HS-27A (cell line): ENCODE measurements at places on chromosomes 3 and 15.

DNA sequence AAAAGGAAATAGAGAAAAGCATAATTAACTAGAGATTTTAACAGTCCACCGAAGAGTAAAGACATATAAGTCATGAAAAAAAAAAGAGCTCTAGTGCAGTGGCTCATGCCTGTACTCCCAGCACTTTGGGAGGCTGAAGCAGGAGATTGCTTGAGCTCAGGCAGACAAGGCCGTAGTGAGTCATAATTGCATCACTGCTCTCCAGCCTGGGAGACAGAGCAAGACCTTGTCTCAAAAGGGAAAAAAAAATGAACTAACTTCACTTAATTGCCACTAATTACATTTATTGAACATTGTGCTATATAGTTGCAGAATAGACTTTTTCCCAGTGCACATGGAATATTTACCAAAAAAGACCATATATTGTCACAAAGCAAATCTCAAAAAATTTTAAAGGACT lies 221.8 kb downstream of the CBLB start:
- DNase-seq = peak; percentile 71

GRCh38 chr15:39657668-39658067 lies 76.8 kb downstream of the THBS1 start:
- peak; percentile 79 for DNase-seq

GRCh38 chr3:133943639-133944141 lies 48.0 kb upstream of the RAB6B start:
- DNase-seq = peak; percentile 82

DNA sequence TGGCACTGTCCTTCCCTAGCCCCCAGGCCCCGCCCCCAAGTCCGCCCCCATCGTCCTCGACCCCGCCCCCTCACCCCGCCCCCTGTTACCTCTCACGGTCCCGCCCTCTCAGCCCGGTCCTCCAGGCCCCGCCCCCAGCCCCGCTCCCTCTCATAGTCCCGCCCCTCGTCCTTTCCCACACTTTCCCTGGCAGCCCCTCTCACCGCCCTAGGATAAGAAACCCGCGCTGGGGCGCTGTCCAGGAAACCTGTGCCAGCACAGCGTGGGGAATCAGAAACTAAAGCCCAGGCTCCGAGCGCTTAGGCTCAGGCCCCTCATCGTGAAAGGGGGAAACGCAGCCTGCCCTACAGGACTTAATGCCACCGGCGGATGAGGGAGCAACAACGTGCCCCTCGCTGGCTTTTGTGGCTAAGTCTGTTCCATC lies 20.9 kb downstream of the TRPM1 start:
- DNase-seq = no peak

GRCh38 chr3:140163159-140163763 lies 228.3 kb downstream of the CLSTN2 start:
- DNase-seq = no peak

GRCh38 chr3:119194237-119195150 lies 21.1 kb downstream of the UPK1B start:
- DNase-seq = no peak

DNA sequence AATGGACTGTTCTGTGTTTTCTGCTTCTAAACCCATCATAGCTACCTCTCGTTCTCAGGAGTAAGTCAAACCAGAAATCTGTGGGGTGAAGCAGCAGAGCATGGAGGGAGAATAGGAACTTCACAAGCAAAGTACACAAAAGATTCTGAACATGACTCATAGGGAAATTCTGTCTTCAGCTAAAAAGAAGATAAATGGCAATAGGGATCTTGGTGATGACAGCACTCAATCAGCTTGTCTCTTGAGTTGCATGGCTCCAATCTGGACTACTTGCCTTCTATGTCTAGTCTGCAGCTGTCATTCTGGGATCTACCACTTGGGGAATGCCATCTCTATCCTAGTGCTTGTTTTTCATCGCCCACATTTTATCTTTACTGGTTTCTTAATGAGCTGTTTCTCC lies 13.5 kb upstream of the GRAMD1C start:
- no peak for DNase-seq

GRCh38 chr3:69888040-69888942 lies 111.2 kb upstream of the SAMMSON start:
- DNase-seq = no peak

DNA sequence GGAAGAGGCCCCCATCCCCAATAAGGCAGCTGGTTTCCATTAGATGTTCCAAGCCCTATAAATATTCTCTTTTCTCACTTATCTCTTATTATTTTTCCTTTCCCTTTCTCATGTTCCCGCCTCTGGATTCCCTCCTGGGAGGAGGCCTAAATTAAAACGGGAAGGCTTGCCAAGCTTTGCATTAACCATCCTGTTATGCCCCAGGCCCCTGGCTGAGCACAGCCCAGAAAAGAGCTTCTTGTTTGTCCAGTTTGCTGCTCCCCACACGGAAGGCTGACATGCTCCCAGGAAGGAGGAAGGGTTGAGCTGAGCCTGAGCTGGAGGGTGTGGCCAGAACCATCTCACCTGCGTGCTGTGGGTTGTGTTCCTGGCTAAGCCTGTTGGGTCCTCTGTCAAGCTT lies 63.1 kb upstream of the BOC start:
- DNase-seq = no peak

- no peak for DNase-seq
Measured at GRCh38 chr3:132641837-132642538, 17.6 kb downstream of the ACAD11 start.

DNA sequence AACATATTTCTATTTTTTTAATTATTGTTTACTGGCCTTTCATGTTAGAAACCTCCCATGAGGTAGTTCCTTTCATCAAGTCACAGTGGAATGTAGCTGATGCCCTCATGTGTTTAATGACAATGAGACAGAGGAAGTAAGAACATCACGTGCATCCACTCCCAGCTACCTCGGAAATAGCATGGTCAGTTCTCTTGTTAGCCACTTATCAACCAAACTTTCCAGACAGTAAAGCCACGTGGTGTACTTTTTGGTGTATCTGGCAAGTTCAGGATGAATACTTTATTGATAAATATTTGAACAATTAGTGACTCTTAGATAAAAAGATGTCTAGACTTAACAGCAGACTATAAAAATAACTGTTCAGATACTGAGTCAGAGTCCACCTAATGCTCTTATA lies 781.7 kb downstream of the MECOM start:
- no peak for DNase-seq

DNA sequence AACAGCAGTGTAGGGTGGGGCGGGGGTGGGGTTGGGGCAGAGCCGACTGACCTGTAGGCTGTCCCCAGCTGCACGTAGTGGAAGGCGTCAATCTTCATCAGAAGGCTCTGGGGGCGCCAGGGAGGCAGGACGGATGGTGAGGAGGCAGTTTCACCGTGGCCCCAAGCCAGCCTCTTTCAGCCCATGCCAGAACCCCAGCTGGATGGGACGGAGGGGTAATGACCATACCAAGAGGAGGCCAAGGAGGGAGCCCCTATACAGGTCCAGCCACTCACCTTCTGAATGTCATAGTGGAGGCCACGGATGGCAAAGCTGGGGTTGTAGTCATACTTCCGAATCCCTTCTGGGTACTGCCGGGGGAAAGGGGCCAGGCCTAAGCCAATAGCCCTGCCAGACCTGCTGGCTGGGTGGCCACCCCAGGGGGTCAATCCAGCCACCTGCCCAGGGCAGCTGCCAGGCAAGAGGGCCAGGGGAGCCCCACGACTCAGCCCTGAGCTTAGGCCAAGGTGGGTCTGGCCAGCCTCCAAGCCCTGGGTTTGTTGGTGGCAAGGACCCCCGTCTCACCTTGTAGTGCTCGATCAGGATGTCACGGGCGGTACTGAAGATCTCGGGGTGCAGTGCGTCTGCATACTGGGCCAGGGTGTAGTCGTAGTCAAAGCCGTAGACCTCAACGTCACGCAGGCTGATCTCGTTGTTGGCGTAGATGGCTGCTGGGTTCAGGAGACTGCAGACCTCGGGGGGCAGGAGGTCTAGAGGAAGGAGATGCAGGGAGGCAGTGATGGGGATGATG lies 4.9 kb downstream of the NT5DC2 start:
- DNase-seq = no peak

GRCh38 chr15:72340366-72340765 lies 20.4 kb upstream of the CELF6 start:
- no peak for DNase-seq

DNA sequence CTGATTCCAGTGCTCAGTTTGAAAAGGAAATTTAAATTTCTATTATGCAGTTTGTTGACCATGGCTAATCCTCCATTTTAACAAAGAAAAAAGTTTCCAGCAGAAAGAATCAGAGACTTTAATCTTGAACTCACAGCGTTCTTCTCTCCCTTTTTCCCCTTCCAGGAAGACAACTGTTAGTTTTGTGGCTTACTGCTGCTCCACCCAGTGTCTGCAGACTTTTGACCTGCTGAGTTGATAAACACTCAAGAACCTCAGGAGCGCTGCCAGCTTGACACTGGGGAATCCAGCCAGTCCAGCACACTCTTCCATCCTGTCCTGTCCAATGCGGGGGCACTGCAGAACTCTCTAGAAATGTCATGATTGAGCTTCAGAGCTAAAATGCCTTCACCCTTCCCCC lies 134.6 kb downstream of the LRRC28 start:
- no peak for DNase-seq

DNA sequence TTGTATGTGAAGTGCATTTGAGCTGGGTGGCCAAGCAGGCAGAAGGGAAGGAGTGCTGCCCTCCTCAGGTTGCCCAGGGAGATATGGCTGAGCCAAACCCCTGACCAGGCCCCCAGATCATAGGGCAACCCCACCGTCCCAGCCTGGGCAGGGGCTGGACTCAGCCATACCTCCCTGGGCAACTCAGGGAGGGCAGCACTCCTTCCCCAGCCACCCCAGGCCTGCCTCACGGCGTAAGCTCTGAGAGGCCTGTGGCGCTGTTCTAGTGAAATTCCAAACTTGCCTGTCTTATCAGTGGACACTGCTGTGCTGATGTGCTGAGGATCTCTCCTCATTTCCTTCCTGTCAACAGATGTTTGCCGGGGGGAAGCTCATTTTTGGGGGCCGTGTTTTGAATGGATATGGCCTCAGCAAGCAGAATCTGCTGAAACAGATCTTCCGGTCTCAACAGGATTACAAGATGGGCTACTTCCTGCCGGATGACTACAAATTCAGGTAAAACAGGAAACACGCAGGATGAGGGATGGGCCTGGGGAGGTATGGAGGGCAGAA lies 57.6 kb upstream of the FGD5 start:
- DNase-seq = no peak

DNA sequence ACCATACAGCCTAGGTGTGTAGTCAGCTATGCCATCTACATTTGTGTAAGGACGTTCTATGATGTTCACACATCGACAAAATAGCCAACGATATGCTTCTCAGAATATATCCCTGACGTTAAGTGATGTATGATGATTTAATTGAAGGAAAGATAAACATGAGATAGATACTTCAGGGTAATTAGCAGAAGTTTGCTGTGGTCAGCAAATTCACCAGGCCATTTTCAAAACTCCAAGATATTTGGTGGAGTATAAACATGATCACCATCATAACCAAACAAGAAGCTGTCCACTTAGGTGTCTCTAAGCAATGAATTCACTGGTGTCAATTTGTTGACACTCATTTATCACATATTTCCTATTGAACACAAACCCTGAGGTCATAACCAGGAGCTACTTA lies 885.6 kb upstream of the NR2F2 start:
- DNase-seq = no peak

GRCh38 chr3:188185717-188186251 lies 31.8 kb downstream of the LPP start:
- no peak for DNase-seq

- DNase-seq = no peak
Measured at GRCh38 chr15:64089543-64090280, 3.9 kb downstream of the CIAO2A start.

- no peak for DNase-seq
Measured at GRCh38 chr3:189826566-189826965, 195.4 kb downstream of the TP63 start.

- DNase-seq = no peak
Measured at GRCh38 chr3:50015918-50016317, 72.8 kb upstream of the RBM5 start.

- DNase-seq = no peak
Measured at GRCh38 chr15:59456114-59456513, 18.1 kb downstream of the FAM81A start.

- no peak for DNase-seq
Measured at GRCh38 chr3:14131134-14131533, 6.3 kb downstream of the TMEM43 start.

GRCh38 chr3:146896711-146897110 lies 291.6 kb upstream of the PLSCR5 start:
- no peak for DNase-seq

GRCh38 chr3:152097120-152097519 lies 171.6 kb upstream of the MBNL1 start:
- no peak for DNase-seq

DNA sequence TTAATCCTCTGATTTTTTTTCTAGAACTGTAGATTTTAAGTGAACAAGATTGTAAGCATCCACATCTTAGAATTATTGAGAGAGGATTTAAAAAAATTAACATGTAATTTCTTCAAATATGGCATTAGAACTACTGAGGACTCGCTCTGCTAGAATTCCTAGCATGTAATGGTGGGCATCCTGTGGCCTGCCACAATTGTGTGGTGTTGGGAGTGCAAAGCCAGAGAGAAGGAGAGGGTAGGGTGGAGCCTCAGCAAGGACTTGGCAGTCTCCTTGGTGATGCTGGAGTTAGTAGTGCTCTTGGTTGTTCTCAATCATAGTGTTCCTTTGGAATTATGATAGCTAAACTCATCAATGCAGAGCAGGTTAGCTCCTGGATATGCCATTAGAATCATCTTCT lies 443.9 kb upstream of the TBL1XR1 start:
- no peak for DNase-seq

- DNase-seq = no peak
Measured at GRCh38 chr3:157166115-157166514, 6.2 kb upstream of the CCNL1 start.

DNA sequence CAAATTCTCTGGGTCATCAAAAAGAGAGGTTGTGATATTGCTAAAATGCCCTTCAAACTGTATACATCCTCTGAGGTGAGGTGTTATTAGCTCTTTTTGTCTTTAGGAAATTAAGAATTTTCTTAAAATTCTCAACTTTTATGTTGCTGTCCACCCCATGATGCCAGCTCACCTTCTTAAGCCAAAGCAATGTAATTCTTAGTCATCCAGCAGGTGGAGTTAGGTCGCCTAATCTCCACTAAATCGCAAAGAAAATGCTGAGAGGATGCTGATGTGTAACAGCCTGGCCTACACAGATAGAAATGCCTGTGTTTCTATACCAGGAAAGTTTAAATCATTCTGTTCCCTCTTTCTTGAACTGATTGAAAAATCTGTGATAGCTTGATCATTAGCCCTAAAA lies 770.2 kb upstream of the ALCAM start:
- peak; percentile 34 for DNase-seq
